Aorta (tissue), 5 donors: ENCODE measurements at places on chromosomes 7 and 10. TPM values are rescaled to one million over a fixed set of nuclear protein-coding genes. Genes with fewer than 3 reads are reported as not detected.

BTBD16 gene
- polyA plus RNA-seq, result not detected

MNX1 gene
- not detected for polyA plus RNA-seq

FBXL13 gene
- polyA plus RNA-seq, result not detected

HOXA7 gene
- polyA plus RNA-seq, result 2.4 TPM

ZC3HAV1L gene
- polyA plus RNA-seq, result 0.51 TPM

SCIN gene
- 0.23 TPM for polyA plus RNA-seq

GIMAP8 gene
- 6.6 TPM for polyA plus RNA-seq

TRPV5 gene
- not detected for polyA plus RNA-seq

SRRT gene
- 151 TPM for polyA plus RNA-seq

SEPTIN7 gene
- 337 TPM for polyA plus RNA-seq

SPDYE1 gene
- polyA plus RNA-seq, result 0.05 TPM

ENO4 gene
- polyA plus RNA-seq, result not detected

MYH16 gene
- polyA plus RNA-seq, result not detected

H2BK1 gene
- polyA plus RNA-seq, result not detected

HOXA1 gene
- polyA plus RNA-seq, result 0.59 TPM

PLEKHA1 gene
- polyA plus RNA-seq, result 16.3 TPM

HNRNPA2B1 gene
- polyA plus RNA-seq, result 345 TPM

FOXP2 gene
- polyA plus RNA-seq, result 1.9 TPM

SP8 gene
- polyA plus RNA-seq, result not detected

ANKRD30A gene
- polyA plus RNA-seq, result not detected

PDGFA gene
- 28.9 TPM for polyA plus RNA-seq

IL15RA gene
- polyA plus RNA-seq, result 23.9 TPM

ADCYAP1R1 gene
- polyA plus RNA-seq, result not detected

ZSCAN25 gene
- polyA plus RNA-seq, result 7.4 TPM

DUSP5 gene
- 3.8 TPM for polyA plus RNA-seq

CYP3A4 gene
- polyA plus RNA-seq, result 12.9 TPM

NME8 gene
- polyA plus RNA-seq, result 4.9 TPM

LRCH4 gene
- 68.2 TPM for polyA plus RNA-seq

ZNF853 gene
- 4.6 TPM for polyA plus RNA-seq

FLNC gene
- 18.3 TPM for polyA plus RNA-seq

MYL7 gene
- polyA plus RNA-seq, result 2.6 TPM

WNT8B gene
- polyA plus RNA-seq, result not detected

CRYGN gene
- polyA plus RNA-seq, result 1.4 TPM

GPC2 gene
- 0.63 TPM for polyA plus RNA-seq

ABLIM1 gene
- 13.6 TPM for polyA plus RNA-seq

OR6V1 gene
- not detected for polyA plus RNA-seq

OR2A5 gene
- polyA plus RNA-seq, result not detected

LUC7L2 gene
- 37.4 TPM for polyA plus RNA-seq

MMD2 gene
- not detected for polyA plus RNA-seq

UTF1 gene
- polyA plus RNA-seq, result not detected

C10orf67 gene
- not detected for polyA plus RNA-seq

MYL10 gene
- polyA plus RNA-seq, result not detected

C10orf62 gene
- not detected for polyA plus RNA-seq

CYP2C19 gene
- polyA plus RNA-seq, result 1.5 TPM

CFAP58 gene
- 0.67 TPM for polyA plus RNA-seq

LGI1 gene
- 1.4 TPM for polyA plus RNA-seq

PRSS37 gene
- not detected for polyA plus RNA-seq

IGF2BP3 gene
- 0.08 TPM for polyA plus RNA-seq

ABCC2 gene
- polyA plus RNA-seq, result 0.33 TPM

EBLN1 gene
- polyA plus RNA-seq, result not detected

TAS2R39 gene
- polyA plus RNA-seq, result not detected

CCL24 gene
- polyA plus RNA-seq, result 3.3 TPM
